Psoas muscle (tissue), 8 donors: ENCODE measurements at places on chromosomes 5 and 9. TPM values are rescaled to one million over a fixed set of nuclear protein-coding genes. Genes with fewer than 3 reads are reported as not detected.
A peak's percentile ranks its signal among the peaks of the same experiment; 100 is the strongest.

DNA sequence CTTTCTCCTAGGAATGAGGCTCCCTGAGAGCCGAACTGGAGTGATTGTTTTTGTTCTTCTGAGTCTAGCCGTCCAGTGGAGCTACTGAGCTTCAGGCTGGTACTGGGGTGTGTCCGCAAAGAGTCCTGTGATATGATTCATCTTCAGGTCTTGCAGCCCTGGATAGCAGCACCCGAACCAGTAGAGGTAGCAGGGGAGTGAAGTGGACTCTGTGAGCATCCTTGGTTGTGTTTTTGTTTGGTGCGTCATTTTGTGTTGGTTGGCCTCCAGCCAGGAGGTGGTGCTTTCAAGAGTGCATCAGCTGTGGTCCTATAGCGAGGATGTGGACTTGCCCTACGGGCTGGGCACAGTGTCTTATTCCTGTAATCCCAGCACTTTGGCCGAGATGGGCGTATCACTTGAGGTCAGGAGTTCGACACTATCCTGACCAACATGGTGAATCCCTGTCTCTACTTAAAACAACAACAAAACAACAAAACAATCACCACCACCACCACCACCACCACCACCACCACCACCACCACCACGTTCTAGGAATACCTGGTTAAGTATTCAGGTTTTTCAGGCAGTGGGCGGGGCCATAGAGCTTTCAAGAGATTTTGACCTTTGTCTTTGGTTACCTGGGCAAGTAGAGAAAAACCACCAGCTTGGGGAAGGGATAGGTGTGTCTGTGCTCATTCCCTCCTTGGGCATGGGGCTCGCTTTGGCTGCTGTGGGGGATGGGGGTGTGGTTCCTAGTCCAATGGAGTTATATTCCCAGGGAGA lies 154.0 kb downstream of the WDR70 start:
- DNase-seq, result no peak
- H3K27ac ChIP-seq, result no peak overlapping the region
- no peaks in the 10 kb centered on the region for H3K27me3 ChIP-seq
- H3K4me1 ChIP-seq, result no peaks in the 10 kb centered on the region
- H3K36me3 ChIP-seq, result peaks cover 3% of the 10 kb centered on the region
- no peak overlapping the region for H3K4me3 ChIP-seq

DNA sequence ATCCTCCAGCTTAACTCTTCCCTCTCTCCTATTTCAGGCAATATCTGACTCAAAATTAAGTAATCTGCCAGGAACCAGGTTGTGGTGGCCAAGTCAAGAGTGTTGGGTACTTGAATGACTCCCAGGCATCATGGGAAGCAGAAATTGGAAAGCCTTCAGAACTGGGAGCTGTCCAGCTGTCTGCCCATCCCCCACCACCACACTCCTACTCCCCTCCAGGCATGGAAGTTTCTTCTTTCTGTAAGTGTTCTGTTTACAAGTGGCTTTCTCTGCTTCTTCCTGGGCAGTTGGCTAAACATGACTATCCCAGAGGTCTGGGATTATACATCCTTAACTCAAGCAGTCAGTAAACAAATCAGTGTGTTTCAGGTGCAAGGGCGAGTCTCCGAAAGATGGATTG lies 14.6 kb upstream of the PBX3 start:
- no peak for DNase-seq
- H3K27me3 ChIP-seq, result no peaks in the 10 kb centered on the region
- no peaks in the 10 kb centered on the region for H3K36me3 ChIP-seq

GRCh38 chr5:65078331-65078730 lies 309.6 kb downstream of the CWC27 start:
- DNase-seq, result no peak
- H3K4me3 ChIP-seq, result no peak overlapping the region
- H3K36me3 ChIP-seq, result no peaks in the 10 kb centered on the region
- no peak overlapping the region for H3K27ac ChIP-seq
- H3K4me1 ChIP-seq, result no peaks in the 10 kb centered on the region

DNA sequence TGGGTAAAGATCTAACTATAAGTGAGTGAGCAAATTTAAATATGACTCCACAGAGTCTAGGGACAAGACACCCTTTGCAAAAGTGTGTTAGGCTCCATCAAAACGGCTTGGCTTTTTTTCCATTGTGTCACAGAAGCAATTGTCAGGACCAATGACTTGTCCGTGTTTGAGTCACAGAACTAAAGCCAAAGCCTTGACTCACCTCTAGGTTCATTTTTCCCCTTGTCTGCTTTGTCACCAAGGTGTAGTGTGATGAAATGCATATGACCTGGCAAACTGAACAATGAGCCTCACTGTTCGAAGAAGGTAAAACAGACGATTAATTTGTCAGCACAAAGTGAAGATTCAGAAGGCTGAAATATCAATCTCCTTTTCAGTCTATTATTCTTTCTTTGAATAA lies 331.0 kb downstream of the GLIS3 start:
- no peak overlapping the region for H3K27ac ChIP-seq
- H3K4me1 ChIP-seq, result no peaks in the 10 kb centered on the region
- no peaks in the 10 kb centered on the region for H3K36me3 ChIP-seq

DNA sequence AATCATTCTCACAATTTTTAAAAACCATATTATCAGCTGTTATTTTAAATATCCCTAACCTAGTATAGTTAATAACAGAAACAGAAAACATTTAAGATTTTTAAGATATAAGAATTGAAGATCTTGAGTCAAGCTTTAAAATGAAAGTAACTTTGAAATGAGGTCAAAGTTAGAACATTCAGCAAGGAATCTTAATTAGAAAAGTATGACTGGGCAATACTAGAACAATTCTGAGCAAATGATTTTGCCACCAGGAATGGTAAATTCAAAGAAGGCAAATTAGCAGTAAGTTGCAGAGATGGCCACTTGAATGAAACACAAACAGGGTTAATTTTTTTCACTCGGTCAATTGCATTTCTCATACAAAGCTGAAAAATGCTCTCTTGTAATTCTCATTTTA lies 117.9 kb downstream of the NXNL2 start:
- no peaks in the 10 kb centered on the region for H3K27me3 ChIP-seq
- DNase-seq, result no peak
- H3K4me1 ChIP-seq, result no peaks in the 10 kb centered on the region
- no peak overlapping the region for H3K4me3 ChIP-seq
- no peaks in the 10 kb centered on the region for H3K36me3 ChIP-seq

GRCh38 chr9:91433180-91433579 lies 9.5 kb upstream of the NFIL3 start:
- DNase-seq, result no peak
- no peaks in the 10 kb centered on the region for H3K27me3 ChIP-seq
- H3K36me3 ChIP-seq, result no peaks in the 10 kb centered on the region
- H3K4me1 ChIP-seq, result peaks cover 4% of the 10 kb centered on the region
- H3K27ac ChIP-seq, result peak overlapping the region; percentile 51

GRCh38 chr5:42675602-42676001 lies 81.0 kb upstream of the CCDC152 start:
- H3K27ac ChIP-seq, result peak overlapping the region; percentile 56
- H3K27me3 ChIP-seq, result no peaks in the 10 kb centered on the region
- H3K36me3 ChIP-seq, result no peaks in the 10 kb centered on the region

GRCh38 chr9:79694676-79695400 lies 123.1 kb downstream of the TLE4 start:
- H3K4me3 ChIP-seq, result no peak overlapping the region
- no peaks in the 10 kb centered on the region for H3K36me3 ChIP-seq
- H3K27ac ChIP-seq, result no peak overlapping the region
- peaks cover 25% of the 10 kb centered on the region for H3K4me1 ChIP-seq
- DNase-seq, result no peak
- H3K27me3 ChIP-seq, result no peaks in the 10 kb centered on the region

DNA sequence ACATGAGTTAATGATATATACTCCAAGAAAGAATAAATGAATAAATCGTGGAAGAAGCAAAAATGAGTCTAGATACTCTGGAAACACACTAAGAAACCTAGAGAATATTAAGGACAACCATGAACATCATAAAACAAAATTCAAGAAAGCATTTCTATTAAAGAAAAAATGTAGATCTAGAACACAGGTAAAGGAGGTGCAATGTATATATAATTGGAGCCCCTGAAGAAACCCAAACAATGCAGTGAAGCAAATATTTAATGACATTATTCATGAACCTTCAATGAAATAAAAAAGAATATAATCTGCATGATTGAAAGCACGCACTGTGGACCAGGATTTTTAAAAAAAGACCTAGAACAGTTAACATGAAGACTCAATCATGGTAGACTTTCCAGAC lies 150.1 kb downstream of the ATPSCKMT start:
- DNase-seq, result no peak
- H3K27ac ChIP-seq, result no peak overlapping the region
- no peaks in the 10 kb centered on the region for H3K36me3 ChIP-seq
- H3K27me3 ChIP-seq, result no peaks in the 10 kb centered on the region

DNA sequence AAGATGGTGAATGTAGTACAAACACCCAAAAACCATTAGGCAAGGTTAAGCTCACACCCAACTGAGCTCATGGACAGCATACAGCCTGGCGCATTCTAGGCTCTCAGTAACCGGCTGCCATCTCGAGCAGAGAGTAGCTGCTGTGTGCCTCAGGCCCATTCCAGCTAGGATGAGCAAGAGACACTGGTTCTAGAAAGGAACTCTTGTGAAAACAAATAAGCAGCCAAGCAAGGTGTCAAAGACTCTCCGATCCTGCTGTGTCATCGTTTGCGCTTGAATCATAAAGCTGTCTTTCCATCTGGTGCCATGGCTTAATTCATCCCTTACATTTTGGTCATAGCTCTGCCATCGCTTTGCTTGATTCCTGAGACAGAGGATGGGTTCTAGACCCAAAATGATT lies 135.4 kb upstream of the MSX2 start:
- H3K27me3 ChIP-seq, result peaks cover 2% of the 10 kb centered on the region
- H3K4me3 ChIP-seq, result no peak overlapping the region
- no peaks in the 10 kb centered on the region for H3K4me1 ChIP-seq
- no peak for DNase-seq

DNA sequence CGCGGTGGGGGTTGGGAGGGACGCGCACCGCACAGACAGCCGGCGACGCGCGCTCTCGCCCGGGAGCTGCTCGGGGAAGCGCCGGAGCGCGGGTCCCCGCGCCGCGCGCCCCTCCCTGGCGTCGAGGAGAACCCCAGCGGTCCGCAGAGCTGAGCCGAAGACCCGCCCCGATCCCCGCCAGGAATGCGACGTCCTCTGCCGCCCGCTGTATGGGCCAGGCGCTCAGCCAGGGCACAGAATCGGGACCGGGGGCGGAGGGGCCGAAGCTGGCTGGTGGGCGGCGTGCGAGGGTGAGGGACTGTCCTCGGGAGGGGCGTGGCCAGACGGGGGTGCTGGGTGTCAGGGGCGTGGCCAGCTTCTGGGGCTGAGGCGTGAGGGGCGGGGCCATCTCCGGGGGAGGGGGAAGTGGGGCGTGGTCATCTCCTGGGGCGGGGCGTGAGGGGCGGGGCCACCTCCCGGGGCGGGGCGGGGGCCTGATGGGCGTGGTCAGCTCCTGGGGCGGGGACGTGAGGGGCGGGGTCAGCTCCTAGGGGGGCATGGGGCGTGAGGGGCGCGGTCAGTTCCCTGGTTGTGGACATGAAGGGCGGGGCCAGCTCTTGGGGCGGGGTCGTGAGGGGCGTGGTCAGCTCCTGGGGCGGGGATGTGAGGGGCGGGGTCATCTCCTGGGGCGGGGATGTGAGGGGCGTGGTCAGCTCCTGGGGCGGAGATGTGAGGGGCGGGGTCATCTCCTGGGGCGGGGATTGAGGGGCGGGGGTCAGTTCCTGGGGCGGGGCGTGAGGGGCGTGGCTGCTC lies 965 bp downstream of the PTGDS start:
- H3K27ac ChIP-seq, result no peak overlapping the region
- no peaks in the 10 kb centered on the region for H3K36me3 ChIP-seq
- DNase-seq, result peak; percentile 74

- H3K36me3 ChIP-seq, result no peaks in the 10 kb centered on the region
- no peak for DNase-seq
- H3K27ac ChIP-seq, result no peak overlapping the region
- H3K4me1 ChIP-seq, result no peaks in the 10 kb centered on the region
- no peaks in the 10 kb centered on the region for H3K27me3 ChIP-seq
- no peak overlapping the region for H3K4me3 ChIP-seq
These were observed 60.9 kb upstream of the TMED7 start for GRCh38 chr5:115686738-115687074.

DNA sequence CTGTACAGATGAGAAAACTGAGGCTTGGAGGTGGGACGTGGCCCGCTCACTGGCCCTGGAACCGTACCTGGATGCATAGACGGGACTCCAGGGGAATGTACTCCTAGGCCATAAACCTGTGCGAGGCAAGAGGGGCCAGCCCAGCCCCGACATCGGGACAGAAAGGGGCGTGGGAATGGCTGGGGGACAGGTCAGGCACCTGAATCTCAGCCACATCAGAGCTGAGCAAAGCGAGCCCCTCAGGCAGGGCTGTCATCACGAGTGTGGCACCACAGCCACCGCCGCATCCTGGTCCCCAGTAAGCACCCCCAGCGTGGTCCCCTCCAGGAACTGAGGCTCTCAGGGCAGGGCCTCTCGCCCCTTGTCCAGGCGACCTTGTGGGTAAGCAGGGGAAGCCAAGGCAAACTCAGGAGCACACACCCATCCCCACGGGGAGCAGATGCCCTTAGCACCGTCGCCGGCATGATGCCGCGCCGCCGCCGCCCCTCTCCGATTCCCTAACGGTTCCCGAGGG lies 16.5 kb downstream of the NACC2 start:
- H3K4me3 ChIP-seq, result no peak overlapping the region
- peak; percentile 44 for DNase-seq
- H3K27ac ChIP-seq, result peak overlapping the region; percentile 78
- H3K36me3 ChIP-seq, result peaks cover 16% of the 10 kb centered on the region
- peaks cover 50% of the 10 kb centered on the region for H3K4me1 ChIP-seq

DNA sequence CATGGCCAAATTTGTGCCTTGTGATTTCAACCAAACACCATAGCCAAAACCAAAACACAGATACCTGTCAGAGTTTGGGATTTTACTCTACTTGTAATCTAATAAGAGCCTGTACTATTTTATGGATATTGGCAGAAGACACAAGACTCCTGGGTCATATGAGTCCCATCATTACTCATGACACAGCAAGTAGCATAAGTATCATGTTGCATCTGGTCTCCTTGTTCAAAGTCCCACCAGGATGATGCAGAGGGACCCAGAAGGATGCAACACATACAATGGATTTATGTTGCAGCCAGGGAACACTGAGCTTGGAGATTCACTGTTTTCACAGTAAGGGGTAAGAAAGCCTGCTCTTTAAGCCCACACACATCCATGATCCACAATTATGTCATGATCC lies 13.2 kb upstream of the ACO1 start:
- no peak overlapping the region for H3K27ac ChIP-seq
- no peak overlapping the region for H3K4me3 ChIP-seq

GRCh38 chr5:12109075-12109688 lies 204.9 kb upstream of the CTNND2 start:
- no peaks in the 10 kb centered on the region for H3K27me3 ChIP-seq
- H3K4me1 ChIP-seq, result no peaks in the 10 kb centered on the region
- no peak overlapping the region for H3K27ac ChIP-seq
- no peak for DNase-seq

The RNF208 gene
- 9.1 TPM for total RNA-seq

The CTSL gene
- 91.6 TPM for total RNA-seq

The CORO2A gene
- 0.30 TPM for total RNA-seq

The SLC6A7 gene
- total RNA-seq, result not detected

The LTC4S gene
- 1.7 TPM for total RNA-seq

The CARTPT gene
- total RNA-seq, result not detected

The SHISAL2B gene
- not detected for total RNA-seq

The HMCN2 gene
- total RNA-seq, result 7.7 TPM

The TLR4 gene
- total RNA-seq, result 8.3 TPM

The DBH gene
- not detected for total RNA-seq

The CARD9 gene
- 1.1 TPM for total RNA-seq

The PCDHGA10 gene
- total RNA-seq, result 3.9 TPM
